ENCODE measurements at places on chromosomes 3 and 15.

- DNase-seq = no peak
Measured at GRCh38 chr15:94631608-94632007, 400.2 kb downstream of the MCTP2 start.

DNA sequence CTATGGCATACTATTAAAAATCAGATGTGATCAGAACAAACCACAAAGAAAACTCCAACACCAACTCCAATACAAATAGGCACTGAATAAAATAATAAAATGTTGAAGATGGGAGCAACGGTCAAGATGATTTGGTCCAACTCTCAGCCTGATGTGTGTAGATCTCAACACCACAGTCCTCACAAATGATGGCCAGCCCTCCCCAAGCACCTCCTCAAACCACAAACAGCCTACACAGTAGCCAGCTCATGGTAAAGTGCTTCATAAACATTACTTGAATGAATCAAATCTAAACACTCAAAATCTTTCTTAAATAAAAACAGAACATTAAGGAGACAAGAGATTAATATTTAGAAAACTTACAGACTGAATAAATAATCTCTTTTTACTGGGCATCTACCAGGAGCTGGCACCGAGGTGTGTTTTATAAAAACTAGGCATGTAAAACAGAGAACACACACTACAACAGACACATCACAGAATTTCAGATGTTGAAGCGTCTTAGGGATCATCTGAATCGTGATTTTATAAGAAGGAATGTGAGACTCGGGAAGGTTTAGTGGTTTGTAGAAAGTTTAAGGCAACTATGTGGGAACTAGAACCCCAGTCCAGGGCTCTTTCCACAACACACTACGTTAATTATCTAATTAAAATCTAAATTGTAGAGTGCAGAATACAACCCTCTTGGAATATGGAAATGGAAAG is 102.4 kb downstream of the MYLK start:
- no peak for DNase-seq

GRCh38 chr3:86990734-86991481 is at the start of gene VGLL3:
TSS of gene VGLL3 (minus strand) at chr3:86991149. CDS start at chr3:86990743, 406 bp downstream.
- peak; percentile 21 for DNase-seq

GRCh38 chr3:57298041-57298440 is 5.6 kb upstream of the ASB14 start:
- DNase-seq = no peak

GRCh38 chr3:14726441-14726780 is 51.5 kb downstream of the C3orf20 start:
- no peak for DNase-seq

Measured in thoracic aorta (tissue), 2 donors.